Activated naive CD4-positive, alpha-beta T cell (primary cell): ENCODE measurements at places on chromosomes 7 and 10.

DNA sequence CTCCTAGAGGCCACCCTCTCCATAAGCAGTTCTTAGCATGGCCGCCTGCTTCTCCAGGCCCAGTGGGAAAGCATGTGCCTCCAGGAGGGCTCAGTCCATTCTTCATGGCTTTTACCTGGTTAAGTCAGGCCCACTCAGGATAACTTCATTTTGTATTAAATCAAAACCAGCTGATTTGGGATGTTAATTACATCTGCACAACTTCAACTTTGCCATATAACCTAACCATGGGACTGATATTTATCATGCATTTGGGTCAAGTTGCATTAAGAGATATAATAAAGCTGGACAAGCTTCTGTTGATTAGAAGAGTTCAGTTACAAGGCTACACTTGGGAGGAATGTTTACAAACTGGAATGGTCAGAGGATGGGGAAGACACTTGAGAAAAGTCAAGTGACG lies 65.5 kb downstream of the EGFR start:
- DNase-seq = no peak

DNA sequence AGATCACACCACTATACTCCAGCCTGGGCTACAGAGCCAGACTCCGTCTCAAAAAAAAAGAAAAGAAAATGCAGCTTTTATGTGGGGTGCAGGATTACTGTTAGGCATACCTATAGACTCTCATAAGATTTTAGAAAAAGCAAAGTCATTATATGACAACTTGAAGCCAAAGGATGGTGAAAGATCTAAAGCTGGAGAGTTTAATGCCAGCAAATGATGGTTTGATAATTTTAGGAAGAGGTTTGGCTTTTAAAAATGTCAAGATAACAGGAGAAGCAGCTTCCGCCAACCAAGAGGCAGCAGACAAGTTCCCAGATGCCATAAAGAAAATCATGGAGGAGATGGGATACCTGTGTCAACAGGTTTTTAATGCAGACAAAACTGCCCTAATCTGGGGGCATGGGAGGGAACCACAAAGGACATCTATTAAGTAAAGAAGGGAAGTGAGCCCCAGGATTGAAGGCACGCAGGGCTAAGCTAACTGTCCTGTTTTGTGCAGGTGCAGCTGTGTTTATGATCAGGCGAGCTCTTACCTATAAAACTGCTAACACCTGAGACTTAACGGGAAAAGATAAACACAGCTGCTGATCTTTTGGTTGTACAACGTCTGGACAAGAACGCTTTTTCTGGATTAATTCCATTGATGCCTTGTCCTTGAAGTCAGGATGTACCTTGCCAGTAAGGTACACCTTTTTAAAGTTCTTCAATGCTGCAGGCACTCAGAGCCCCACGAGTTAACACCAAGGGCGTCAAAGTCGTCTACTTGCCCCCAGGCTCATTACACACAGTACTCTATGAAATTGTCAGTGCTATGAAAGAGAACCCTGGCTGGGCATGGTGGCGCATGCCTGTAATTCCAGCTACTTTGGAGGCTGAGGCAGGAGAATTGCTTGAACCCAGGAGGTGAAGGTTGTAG lies 10.5 kb upstream of the ANKRD61 start:
- DNase-seq = no peak

GRCh38 chr10:19730907-19731217 lies 85.4 kb upstream of the PLXDC2 start:
- no peak for DNase-seq

DNA sequence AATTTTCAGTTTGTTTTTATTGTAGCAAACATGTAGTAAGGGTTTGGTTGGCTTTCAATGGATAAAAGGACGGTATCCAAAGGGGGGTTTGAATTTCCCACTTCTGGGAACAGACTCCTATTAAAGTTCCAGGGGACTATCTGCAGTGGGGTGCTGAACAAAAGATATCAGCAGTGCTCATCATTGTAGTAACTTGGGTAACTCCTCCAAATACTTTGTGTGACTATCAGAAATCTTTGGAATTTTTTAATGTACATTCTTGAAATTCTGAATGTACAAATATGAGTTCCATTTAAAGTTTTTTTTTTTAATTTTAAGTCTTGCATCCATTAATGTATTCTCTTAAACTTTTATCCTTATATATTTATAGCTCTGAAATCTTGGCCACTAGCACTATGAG lies 42.1 kb downstream of the CYP51A1 start:
- no peak for DNase-seq

- no peak for DNase-seq
Observed at GRCh38 chr10:36533861-36534260, 591.5 kb upstream of the ANKRD30A start.

DNA sequence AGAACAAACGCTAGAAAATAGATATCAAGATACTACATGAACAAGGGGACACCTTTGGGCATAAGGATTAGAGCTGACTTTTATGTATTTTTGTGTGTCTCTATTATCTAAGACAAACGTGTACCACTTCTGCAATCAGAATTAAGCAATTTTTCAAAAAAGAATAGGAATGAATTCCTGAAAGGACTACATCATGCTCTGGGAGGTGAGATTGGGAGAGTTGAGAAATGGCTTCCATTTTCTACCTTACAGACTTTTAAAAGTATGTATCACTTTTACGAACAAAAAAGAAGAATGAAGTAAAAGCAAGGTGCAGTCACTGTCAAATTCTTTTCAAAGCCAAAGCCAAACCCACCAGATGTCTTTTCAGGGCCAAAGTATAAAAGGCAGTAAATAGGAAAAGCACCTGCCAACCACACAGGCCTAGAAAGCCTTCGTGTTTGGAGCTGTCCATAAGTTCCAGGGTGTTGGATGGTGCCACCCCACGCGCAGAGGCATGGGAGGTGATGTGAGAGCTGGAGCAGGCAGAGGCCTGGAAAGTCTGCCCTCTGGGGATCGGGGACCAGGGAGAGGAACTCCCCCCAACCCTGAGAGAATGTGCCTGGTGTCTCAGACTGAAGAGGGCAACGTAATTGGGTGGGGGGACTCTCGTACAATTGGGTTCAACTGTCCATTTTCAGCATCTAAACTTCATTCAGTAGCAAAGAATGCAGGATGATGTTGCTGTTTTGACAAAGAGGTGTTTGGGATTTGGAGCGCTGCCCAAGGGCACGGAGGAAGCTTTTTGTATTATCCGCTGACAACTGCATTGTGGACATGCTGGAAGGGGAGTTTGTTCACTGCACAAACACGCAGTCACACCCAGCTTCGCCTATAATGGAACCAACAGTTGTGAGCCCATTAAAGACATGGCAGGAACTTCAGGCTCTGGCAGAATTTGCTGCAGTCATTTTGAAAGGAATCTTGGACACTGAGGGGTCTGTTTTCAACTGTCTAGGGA lies 17.6 kb upstream of the CTBP2 start:
- DNase-seq = no peak

DNA sequence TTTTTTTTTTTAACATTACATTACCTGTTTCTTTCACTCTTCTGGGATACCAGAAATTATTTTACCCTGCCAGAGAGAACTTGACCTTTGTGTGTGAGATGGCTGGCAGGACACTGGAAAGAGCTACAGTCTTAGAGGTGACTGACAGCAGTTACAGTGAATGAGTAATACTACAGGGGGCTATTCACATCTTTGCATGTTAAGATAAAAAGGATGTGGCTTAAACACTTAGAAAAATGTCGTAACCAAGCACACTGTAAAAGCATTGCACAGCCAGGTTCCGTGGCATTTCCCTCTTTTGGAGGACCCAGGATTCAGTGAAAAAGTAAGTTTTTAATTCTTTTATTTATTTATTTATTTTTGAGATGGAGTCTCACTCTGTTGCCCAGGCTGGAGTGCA lies 18.8 kb upstream of the TBC1D12 start:
- no peak for DNase-seq

GRCh38 chr7:99666013-99666395 lies 13.8 kb downstream of the CYP3A5 start:
- DNase-seq = no peak

DNA sequence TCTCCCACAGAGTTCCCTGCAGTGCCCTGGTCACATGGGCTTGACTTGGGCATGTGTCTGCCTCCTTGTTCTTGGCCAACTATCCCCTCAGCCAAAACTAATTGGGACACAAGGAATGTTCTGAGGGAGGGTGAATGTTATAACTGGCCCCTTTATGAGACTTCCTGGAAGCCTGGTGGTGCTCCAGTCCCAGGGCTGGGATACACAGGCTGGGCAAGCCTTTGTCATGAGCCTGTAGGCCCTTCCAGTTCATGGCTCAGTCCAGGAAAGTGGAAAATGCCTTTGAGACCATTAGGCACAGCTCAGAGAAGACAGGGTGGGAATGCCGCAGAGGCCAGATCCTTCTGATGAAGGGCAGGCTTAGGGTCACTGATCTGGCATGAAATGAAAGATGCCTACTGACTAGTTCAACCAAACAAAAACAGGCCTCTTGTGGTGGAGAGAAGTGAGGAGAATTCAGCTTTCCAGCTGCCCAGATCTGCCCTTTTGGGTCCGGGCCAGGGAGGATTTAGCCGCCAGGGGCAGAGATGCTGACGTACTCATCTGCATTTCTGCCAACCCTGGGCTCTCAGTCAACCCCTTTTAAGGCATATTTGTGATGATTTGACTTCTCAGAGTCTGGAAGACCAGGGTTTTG lies 961.5 kb downstream of the KCNMA1 start:
- DNase-seq = no peak

- DNase-seq = no peak
Observed at GRCh38 chr10:116300542-116300941, 23.7 kb upstream of the CCDC172 start.

DNA sequence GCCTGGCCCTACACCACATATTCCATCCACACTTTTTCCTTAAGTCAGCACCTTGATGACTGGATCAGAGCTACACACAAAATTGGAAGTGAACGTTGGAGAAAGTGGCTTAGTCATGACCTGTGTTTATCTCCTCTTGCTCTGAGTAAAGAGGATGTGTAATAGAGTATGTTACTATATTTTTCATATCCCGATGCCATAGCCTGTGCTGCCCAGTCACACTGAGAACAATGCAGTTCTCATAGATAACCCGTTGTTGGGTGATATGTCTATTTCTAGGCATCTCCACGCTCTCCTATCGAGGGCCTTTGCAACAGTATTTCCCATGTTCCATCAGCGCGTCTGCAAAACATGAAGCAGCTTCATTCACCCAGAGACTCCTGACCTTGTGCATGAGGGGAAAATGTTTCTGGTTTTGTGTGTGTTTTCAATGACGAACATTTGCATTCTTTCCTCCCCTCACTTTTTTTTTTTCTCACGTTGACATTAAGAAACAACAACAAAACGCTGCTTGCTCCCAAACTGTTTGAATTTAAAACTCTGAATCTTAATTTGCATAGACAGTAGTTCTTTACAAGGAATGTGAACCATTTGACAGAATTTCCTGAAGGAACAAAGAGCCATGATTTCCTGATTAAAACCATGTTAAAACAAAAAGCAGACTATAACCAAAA lies 43.4 kb downstream of the GRK5 start:
- no peak for DNase-seq

GRCh38 chr10:131797626-131798025 lies 103.2 kb upstream of the PPP2R2D start:
- DNase-seq = no peak

GRCh38 chr7:100342765-100343164 lies 15.2 kb upstream of the PILRB start:
- no peak for DNase-seq

- no peak for DNase-seq
Observed at GRCh38 chr10:77622889-77623291, 14.7 kb downstream of the KCNMA1 start.

GRCh38 chr7:143023047-143023446 lies 3.9 kb downstream of the OR9A2 start:
- DNase-seq = no peak

GRCh38 chr10:70673929-70674559 lies 1.7 kb downstream of the ADAMTS14 start:
- no peak for DNase-seq

GRCh38 chr7:98133621-98134303 lies 27.1 kb downstream of the LMTK2 start:
- DNase-seq = no peak

DNA sequence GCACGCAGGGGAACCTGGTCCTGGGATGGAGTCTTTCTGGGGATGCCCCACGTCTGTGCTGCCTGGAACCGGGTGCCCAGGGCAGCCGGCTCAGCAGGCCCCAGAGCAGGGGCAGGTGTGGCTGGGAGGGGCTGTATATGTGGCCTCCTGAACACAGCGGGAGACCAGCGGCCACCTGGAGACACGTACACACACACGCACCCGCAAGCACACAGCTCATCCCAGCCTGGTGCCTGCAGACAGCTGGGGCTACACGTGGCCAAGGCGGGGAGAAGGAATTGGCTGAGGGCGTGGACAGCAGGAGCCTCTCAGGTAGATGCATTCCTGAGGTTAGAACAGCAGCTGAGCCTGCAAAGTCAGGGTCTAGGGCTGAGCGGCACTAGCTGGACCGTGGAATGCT lies 14.0 kb downstream of the ADAM8 start:
- no peak for DNase-seq
